HAP-1 (cell line): ENCODE measurements at places on chromosomes 1 and 21.
A peak's percentile ranks its signal among the peaks of the same experiment; 100 is the strongest.

- DNase-seq: no peak
These were observed 109.3 kb downstream of the KAZN start for GRCh38 chr1:14707531-14708445.

DNA sequence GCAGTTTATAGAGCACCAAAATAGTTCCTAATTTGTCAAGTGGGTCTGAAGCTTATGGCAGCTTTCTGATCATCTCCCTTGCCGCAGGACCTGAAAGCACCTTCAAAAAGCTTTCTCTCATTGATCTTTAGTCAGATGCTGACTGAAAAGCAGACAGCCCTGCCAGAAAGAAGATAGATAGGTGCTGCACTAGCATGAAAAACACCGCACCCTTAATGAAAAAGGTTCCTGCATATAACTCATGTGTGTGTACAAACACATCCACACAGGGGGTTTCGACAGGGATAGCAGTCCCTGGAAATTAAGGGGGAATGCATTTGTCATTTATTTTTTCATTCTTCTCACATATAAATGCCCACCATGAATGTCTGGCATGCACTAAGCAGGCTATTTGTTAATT is 361.7 kb upstream of the SNX7 start:
- DNase-seq: no peak

DNA sequence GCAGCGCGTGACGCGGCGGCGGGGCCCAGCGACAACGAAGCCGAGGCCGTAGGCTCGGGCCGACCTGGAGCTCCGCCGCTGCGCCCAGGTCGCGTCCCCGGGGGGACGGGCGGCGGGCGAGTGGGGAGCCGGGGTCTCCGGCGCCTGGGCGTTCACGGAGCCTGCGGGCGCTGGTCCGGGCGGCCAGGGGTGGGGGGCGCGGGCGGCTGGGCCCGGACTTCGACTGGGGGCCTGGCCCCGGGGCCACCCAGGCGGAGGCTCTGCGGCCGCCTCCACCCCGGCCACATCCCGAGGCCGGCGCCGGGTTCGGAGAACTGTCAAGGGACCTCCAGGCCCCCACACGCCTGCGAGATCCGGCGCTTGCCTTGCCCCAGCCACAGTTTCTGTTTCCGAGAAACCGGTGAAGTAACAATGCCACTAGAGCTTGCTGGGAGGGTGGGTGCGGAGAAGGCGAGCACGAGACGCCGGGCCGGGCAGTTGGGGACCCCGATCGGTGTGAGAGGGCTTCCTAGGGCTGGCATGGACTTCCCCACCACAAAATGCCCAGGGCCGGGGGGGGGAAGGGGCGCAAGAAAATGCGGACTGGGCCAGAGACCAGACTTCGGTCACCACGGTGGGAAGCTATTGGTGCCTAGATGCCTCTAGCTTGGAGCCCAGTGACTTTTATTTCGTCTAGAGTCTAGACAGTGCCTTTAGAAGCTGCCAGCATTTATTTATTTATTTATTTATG is 501 bp downstream of the FBXO6 start:
- DNase-seq: peak; percentile 63

- no peak for DNase-seq
These were observed 32.5 kb downstream of the SLX9 start for GRCh38 chr21:44972301-44972814.

DNA sequence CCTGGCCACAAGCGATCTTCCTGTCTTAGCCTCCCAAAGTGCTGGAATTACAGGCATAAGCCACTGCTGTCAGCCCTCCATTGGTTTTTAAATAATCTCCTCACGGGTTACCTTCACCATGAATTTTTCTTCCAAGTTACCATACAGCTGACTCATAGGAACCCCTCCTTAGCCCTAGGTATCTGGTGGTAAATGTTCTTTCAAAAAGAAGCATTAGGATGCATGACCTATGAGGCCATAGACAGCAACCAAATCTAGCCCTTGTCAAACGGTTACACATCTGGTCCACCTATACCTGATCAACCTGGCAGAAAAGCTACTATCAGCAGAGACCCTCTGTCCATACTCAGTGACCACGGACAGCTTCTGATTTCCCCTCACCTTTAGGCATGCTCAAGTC is 12.7 kb upstream of the DEGS1 start:
- no peak for DNase-seq

DNA sequence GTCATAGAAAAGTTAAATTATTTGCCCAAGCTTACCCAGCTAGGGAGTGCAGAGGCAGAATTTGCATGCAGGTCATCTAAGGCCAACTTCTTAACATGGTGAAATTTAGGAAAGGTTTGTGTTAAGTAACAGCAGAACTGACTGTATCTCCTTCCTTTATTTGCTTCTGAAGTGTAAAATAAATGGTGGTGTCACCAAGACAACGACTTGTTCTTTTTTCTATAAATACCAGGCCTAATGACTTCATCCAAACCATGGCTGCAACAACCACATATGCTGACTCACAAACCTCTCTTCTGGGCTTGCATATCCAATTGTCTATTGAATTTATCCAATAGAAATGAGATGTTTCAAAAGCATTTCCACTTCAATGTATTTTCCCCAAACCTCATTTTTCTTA is 19.1 kb downstream of the COL24A1 start:
- DNase-seq: no peak

GRCh38 chr1:219333626-219334025 is 159.9 kb downstream of the LYPLAL1 start:
- no peak for DNase-seq

GRCh38 chr21:35178827-35179226 is 129.7 kb upstream of the RUNX1 start:
- no peak for DNase-seq

DNA sequence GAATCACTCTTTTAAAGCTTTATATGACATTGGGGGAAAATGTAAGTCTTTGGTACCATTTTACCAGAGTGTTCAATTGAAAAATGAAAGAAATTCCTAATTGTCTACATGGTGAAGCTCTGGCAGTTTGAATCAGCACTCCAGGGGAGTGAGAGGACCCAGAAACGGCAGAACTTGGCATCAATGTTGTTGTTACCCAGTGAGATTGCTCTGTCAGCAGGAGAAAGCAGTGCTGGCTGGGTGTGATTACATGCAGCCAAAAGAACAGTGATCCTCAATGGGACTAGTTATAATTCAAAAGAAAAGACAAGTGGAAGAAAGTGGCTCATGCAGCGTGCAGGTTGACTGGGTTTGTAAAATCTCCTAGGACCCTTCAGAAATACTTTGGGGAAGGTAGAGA is 206.4 kb downstream of the PTPRC start:
- DNase-seq: no peak

DNA sequence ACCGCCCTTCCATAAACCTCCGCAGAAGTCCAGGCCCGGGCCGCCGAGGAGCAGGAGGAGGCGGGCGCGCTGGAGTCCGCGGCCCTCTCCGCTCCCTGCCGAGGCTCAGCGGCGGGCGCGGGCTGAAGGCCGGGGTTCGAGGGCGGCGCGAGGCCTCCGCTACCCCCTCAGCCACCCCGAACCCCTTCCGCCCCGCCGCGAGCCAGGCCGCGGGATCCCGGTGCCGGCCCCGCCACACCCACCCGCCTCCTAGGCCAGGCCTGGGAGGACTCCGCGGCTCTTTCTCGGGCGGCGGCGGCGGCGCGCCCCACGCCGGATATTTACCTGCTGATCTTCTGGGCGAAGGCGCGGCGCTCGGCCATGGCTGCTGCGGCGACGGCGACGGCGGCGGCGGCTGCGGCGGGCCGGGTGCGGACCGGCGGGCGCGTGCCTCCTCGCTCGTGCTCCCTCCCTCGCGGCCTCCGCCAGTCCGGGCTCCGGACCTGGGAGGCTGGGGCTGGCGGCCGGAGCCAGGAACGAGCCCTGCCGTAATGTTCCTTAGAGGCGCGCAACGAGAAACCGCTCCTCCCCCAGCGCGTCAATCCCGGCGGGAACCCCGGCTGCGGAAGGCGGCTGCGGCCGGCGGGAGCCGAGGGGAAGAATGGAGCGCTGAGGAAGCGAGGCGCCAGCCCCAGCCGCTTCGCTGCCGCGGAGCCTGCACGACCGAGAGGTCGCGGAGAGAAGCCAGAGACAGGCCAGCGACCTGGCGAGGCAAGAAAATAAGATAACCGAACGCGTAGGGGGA is at the start of gene DOCK7:
Gene DOCK7 (minus strand): TSS at position 484 of the 784 bp plus-strand sequence. CDS start 122 bp downstream, at position 362.
- DNase-seq: peak; percentile 88

GRCh38 chr1:172320733-172321132 is 99.8 kb upstream of the C1orf105 start:
- DNase-seq: no peak

DNA sequence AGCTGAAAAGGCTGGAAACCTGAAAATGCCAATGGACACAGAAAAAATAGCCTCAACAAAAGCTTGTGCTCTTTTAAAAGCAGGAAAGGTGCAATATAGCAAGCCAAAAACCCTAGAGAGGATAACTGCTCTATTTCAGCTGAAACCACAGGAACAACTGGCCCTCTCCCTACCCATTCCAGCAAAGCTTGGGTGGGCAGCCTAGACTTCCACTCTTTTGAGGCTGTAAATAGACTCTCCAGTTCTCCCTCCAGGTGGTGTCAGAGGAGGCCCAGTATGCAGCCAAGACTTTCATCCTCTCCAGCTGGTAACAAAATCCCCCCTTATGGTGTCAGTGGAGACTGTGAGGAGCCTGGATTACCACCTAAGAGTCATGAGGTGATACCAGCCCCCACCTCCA is 206.9 kb upstream of the PLD5 start:
- no peak for DNase-seq

GRCh38 chr1:25971811-25972180 is 26.1 kb downstream of the PAFAH2 start:
- no peak for DNase-seq

GRCh38 chr1:218312509-218312908 is 27.4 kb downstream of the RRP15 start:
- no peak for DNase-seq

DNA sequence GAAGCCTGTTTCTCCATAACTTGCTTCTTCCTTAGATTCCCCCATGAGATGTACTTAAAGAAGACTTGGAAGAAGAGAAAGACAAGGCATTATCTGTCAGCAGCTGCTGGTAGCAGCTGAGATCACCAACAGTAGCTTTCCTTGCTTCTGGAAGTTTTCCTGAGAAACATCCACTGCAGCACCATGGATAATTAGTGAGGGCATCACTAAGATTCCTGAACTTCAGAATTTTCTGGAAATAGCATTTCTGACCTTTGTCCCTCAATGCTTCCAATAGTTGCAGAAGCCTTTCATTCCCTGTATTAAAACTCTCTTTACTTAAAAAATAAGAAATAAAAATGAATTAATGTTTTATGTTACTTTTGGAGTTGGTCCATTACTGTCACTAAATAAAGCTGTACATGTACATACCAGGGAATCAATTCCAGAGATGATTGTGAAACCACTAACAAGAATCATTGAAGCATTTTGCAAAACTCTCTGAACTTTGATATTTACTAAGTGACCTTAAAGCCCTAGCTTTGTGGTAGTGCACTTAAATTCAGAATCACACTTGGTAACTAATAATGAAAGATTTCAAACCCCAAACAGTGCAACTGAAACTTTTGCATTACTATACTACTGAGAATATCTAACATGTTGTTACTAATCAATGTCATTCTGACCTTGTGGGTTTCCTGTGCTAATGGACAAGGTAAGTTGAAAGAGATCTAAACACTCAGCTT is at the start of gene CFHR4:
Gene CFHR4 (plus strand): TSS at position 538 of the 725 bp plus-strand sequence. CDS start 99 bp downstream, at position 637.
- no peak for DNase-seq

- DNase-seq: no peak
These were observed 10.5 kb upstream of the OLIG1 start for GRCh38 chr21:33059380-33059841.

DNA sequence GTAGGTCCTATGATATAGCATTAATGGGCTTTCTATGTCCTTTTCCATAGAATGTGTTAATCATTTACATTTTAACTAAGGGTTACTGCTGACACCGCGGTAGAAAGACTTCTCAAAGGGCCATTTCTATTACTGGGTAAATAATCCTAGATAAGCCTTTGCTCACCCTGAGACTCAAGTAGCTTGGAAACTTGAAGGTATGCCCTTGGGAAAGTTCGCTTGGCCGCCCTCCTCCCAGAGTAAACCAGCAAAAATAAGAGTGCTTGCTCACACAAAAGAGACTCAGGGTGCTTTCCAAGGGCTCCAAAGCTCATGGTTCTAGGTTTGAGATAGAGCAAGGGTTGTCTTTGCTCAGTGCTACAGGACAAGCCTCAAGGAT is 85.8 kb upstream of the TMPRSS2 start:
- DNase-seq: no peak

DNA sequence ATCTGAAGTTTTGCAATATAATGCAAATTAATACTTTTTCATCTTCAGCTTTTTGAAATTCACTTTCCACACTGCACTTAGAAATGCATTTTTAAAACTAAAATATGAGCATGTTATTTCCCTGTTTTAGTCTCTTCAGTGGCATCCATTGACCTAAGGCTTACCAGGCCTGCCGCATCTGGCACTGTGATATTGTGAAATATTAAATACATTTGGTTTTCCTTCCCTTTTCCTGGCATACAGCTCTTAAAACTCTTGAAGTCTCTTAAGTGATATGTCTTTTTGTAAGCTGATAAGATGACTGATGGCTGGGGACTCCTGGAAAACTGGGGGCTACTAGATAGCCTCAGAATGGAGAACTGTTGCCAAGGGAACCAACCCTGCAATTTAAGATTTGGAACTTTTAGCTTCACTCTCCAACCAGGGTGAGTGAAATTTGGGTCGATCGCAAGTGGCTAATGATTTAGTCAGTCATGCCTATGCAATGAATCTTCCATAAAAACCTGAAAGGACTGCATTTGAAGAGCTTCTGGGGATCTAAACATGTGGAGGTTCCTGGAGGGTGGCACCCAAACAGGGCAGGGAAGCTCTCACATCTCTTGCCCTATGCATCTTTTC is 75.5 kb upstream of the PDC start:
- no peak for DNase-seq

- DNase-seq: no peak
These were observed 35.5 kb downstream of the TTC13 start for GRCh38 chr1:230943048-230943593.

DNA sequence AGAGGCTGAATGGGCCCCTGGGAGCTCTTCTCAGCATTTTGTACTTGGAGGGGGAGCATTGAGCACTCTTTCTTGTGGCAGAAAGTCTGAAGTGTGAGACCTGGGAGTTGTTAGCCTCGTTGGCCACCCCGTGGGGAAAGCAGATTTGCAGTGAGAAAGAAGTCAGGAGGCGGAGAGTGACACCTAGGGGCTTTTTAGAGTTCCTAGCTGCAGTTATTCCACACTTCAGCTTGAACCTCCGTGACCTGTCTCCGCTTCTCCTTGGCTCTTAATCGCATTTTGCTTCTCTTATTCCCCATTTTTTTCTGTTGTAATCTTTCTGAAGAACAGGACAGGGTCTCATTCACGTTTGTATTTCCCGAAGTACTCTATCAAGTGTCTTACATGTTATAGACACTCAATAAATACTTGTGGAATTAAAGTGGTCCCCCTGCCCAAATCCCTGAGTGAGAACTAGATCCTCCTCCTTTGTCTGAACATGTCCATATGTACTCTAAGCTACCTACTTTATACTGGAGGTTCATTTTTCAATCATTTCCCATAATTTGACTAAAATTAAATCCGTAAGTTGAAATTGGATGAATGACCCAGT is 14.5 kb upstream of the C1orf141 start:
- peak; percentile 57 for DNase-seq

GRCh38 chr1:58941471-58942289 is 157.8 kb upstream of the JUN start:
- no peak for DNase-seq
